ENCODE measurements at places on chromosomes 7 and 10.

DNA sequence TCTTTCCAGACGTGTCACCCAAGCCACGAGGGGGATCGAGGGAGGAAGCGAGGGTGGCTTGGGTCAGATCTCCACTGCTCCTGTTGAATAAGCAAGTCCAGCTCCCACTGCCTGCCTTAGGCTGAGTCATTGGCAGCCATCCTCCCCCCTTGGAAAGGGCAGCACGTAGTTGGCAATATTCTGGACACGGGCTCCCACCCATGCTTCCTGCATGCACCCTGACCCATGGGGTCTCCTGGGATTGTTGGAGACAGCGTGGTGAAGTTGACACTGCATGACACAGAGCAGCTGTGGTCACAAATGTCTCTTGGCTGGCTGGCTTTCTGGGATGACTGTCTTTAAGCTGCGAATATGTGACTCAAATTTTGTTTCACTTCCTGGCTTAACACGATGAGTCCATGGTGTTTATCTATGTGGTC is 11.2 kb downstream of the BTBD16 start:
- no peak for DNase-seq

DNA sequence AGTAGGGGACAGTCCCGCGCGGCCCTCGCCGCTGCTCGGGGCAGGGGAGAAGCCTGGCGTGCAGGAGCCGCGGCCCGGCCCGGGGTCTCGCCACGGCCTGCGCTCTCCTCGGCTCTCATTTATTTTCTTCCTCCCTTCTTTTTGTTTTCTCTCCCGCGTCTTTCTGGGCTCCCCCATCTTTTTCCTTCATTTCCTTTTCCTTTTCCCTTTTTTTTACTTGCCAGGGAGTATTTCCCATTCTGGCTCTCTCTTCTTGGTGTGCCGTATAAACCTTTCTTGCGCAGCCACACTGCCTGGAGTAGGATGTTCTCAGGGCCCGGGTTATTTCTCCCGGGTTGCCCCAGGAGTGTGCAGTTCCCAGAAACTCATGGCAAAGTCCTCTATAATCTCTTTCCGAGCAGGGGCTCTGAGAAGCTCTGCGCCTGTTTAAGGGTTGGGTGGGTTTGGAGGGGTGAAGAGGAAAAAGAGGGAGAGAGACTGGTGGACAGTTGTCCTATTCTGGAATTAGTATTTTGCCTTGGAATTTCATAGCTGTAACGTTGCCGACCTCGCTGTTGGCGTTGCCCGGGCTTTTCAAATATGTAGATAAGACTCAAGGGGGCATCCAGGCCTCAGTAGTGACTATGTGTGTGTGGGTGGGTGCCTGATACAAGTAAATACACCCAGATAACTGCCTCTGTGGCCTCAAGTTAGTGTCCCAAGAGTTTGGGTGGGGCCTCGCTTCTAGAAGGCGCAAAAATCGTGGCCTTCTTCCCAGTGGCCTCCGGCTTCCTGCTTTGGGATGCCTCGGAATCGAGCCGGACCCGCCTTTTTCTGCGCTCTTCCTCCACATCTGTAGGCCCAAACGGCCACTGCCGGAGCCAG is 4.3 kb upstream of the ZNF503 start:
- no peak for DNase-seq

DNA sequence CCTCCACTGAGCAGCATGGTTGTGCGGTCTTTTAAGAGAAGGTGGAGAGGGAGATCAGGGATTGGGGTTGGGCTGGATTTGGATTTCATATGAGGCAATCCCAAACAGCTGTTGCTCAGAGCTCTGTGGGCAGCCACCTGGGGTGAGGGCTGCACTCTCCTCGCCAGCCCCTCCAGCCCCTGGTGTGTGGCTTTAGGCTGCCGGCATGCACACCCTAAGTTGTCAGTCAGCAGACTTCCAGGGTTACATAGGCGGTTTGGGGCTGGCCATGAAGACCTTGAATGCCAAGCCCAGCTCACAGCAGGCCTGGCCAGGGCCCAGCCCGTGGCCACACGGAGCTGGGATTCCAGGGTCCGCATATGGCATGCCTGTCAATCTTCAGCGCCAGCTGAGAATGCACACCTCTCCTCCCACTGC is 54.8 kb downstream of the ZMIZ1 start:
- no peak for DNase-seq

DNA sequence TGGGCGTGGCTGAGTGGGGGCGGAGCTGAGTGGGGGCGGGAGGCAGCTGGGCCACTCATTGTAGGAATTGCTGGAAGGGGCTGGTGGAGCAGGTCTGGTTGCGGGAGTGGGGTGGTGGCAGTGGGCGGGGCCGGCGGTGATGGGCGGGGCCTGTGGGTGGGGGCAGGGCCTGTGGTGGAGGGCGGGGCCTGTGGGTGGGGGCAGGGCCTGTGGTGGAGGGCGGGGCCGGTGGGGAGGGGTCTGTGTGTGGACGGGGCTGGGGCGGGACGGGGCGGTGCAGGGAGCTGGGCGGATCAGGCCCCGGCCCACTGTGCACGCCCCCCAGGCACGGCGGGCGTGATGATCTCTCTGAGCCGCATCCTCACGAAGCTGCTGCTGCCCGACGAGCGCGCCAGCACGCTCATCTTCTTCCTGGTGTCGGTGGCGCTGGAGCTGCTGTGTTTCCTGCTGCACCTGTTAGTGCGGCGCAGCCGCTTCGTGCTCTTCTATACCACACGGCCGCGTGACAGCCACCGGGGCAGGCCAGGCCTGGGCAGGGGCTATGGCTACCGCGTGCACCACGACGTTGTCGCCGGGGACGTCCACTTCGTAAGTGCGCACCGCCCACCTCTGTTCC is 14.0 kb downstream of the SLC29A4 start:
- no peak for DNase-seq

- DNase-seq = no peak
These were observed 48.3 kb upstream of the FAM171A1 start for GRCh38 chr10:15419279-15419874.

DNA sequence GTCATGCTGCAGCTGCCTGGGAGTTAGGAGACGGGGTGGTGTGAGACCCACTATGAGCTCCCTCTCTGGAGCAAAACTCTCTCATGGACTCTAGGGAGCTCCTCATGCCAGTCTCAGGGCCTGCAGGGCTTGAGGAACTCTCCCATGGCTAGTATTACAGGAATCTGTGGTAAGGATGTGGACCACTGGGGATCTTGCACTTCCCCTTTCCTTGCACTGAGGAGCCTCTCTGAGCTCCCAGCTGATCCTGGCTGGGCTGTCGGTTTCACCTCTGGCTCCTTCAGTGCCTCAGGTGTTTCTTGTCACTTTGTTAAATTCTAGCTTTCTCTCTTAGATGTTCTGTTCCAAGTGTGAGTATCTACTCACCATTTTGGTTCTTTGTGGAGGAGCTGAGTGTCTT is 71.6 kb upstream of the IMMP2L start:
- DNase-seq = no peak

DNA sequence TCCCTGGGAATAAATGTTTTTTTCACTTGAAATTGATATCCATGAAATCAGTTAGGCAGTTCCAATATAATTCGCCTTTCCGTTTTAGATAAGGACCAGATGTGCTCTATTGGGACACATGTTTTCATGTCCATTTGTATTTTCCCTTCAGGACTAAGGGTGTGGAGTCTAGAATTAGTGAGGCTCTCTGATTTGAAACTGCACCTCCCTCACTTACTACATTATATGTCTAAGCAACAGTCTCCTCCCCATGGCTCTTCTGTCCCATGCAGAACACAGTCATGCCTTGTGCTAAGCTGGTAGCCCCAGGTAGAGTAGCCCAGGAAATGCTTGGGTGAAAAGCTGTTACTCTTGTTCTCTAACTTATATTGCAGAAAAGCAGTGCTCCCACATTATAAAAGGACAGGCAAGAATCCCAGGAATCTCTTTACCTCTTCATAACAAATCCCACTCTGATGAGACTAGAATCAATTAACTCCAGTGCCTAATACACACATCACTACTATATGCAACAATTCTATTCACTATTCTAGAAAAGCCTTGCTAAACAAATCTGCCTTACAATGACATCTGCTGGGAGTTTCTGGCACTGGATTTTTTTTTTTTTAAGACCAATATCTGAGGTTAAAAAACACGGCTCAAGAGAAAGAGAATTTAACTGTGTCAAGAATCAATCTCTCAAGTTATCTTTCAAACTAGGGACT is 293.9 kb downstream of the SNX13 start:
- DNase-seq = no peak

DNA sequence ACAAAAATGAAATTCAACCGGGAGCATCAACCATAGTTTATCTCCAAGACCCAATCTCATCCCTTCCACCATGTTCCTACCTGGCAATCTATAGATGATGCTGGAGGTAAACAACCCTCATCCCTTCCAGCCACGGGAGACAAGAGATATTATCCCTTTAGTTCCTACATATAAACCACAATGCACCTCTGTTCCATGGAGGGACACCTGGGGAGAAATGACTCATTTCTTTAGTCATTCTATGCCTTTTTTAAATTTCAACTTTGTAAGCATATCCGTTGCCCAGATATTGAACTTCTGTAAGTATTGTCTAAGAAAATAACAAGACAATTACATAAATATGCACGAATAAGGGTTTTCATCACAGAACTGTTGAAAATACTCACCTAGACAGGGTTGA is 15.5 kb upstream of the SFMBT2 start:
- DNase-seq = no peak

GRCh38 chr7:93997868-93998267 is 6.3 kb downstream of the BET1 start:
- DNase-seq = no peak

- no peak for DNase-seq
These were observed 2.8 kb upstream of the TECTB start for GRCh38 chr10:112280205-112280921.

- no peak for DNase-seq
These were observed 80.7 kb upstream of the DUSP5 start for GRCh38 chr10:110416776-110417711.

GRCh38 chr7:120586571-120586970 is 271.4 kb downstream of the TSPAN12 start:
- DNase-seq = no peak

DNA sequence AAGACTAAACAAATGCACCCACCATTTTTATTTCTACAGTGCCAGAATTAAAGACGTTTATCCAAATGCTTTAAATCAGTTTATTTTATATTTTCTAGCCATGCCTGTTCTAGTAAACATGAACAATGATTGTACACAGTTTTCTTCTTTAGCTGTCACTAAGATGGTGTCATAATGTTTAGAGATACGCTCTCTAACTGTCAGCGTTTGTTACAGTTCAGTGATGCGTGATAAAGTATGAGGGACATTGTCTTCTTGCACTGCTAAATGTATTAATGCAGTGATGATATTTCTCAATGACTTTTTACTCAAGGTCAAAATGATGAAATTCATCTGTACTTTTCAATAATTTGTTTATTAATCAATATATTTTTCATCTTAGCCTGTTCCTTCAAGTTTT is 513.6 kb downstream of the ATRNL1 start:
- no peak for DNase-seq

DNA sequence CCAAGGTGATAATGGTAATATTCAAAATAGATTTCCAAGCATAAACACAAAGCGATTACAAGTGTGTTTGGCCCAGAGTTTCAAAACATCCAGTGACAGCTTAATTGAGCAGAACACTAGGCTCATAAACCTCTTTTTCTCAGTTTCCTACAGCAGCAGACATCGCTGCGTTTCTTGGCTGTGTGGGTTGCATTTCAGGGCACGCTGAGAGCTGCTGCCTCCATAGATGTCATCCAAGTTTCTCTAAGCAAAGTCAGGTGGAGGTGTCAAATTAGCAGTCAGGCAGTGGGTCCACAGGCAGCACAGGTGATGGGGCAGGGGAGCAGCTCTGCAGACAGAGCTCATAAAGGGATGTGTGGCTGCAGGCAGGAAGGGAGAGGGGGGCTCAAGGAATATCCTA is 50.5 kb upstream of the COL13A1 start:
- no peak for DNase-seq

GRCh38 chr7:2146676-2147472 is 85.9 kb downstream of the MAD1L1 start:
- DNase-seq = no peak

GRCh38 chr10:124252097-124252715 is 158.8 kb upstream of the CHST15 start:
- no peak for DNase-seq

GRCh38 chr7:96045919-96046318 is 273.6 kb downstream of the DYNC1I1 start:
- no peak for DNase-seq

DNA sequence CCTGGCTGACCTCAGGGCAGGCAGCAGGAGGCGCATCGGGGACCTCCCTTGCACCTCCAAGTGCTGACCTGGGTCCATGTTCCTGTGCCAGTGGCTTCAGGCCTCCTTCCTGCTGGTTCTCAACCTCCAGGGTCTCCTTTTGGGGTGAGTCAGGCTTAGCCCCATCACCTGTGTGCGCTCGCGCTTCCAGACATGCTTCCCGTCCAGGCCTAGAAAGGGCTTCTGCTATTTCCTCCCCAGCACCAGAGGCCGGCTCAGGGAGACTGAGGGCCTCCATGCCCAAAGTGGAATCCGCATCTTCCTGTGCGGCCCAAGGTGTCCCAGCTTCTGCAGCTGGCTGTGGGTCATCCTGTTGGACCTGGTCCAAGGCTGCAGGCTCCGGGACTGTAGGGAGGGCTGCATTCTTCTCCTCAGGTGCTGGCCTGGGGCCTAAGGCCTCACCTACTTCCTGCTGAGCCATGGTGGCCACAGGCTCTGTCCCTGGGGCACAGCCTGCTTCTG is 5.9 kb downstream of the NACAD start:
- DNase-seq = no peak

DNA sequence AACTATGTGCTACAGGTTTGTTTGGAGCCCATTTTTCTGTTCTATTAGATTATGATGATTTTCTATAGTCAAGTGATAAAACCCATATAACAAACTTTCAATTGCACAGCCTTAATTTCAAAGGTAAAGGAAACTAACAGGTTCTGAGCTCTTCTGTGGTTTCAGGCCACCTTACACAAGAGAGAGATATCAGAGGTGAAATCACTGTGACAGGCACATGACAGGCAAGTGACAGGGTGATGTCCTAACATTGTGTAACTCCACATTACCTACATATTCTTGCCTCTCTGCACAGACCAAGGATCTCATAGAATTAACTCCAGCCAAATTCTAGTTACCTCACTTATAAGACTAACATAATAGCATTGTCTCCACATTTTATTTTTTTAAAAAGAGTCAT is 35.0 kb downstream of the ZNF22 start:
- DNase-seq = no peak

GRCh38 chr10:99537086-99537988 is 4.6 kb downstream of the NKX2-3 start:
- DNase-seq = no peak

DNA sequence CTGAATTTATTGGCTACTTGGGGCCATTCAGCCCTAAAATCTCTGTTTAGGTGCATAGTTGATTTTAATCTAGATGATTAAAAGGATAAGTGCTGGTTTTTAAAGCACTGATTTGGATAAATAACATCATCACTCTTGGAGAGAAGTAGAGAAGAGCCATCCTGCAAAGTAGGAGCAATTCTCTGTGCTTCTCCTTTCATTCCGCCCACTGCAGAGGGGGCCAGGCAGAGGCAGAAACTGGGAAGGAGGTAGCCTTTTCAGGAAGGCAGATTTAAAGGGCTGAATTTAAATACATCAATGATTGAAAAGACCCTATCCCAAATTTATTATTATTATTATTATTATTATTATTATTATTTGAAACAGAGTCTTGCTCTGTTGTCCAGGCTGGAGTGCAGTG is 14.1 kb downstream of the MAP3K8 start:
- DNase-seq = no peak

- no peak for DNase-seq
These were observed 57.1 kb downstream of the LRRTM3 start for GRCh38 chr10:66982792-66983474.

Measured in NCI-H1436 (cell line).